Right ventricle myocardium superior (tissue), 1 donor: ENCODE measurements at places on chromosomes 1 and 21. TPM values are rescaled to one million over a fixed set of nuclear protein-coding genes. Genes with fewer than 3 reads are reported as not detected.

The OR2T35 gene
- total RNA-seq, result not detected

The CEP85 gene
- 82.5 TPM for total RNA-seq

The CNR2 gene
- not detected for total RNA-seq

DNA sequence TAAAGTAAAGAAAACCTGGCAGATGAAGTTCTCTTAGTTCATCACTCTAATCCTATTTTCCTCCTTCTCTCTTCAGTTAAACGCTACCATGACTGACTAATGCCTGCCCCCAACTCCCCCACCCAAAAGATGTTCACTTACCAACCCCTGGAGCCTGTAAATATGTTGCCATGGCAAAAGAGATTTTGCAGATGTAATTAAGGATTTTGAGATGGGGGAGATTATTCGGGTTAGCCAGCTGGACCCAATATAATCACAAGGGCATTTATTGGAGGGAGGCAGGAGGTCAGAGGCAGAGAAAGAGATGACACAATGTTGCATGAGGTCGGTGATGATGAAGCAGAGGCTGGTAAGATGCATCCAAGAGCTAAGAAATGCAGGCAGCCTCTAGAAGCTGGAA, 69.3 kb upstream of the PPP2R5A start:
- no peak for DNase-seq

The AGL gene
- 49.6 TPM for total RNA-seq

DNA sequence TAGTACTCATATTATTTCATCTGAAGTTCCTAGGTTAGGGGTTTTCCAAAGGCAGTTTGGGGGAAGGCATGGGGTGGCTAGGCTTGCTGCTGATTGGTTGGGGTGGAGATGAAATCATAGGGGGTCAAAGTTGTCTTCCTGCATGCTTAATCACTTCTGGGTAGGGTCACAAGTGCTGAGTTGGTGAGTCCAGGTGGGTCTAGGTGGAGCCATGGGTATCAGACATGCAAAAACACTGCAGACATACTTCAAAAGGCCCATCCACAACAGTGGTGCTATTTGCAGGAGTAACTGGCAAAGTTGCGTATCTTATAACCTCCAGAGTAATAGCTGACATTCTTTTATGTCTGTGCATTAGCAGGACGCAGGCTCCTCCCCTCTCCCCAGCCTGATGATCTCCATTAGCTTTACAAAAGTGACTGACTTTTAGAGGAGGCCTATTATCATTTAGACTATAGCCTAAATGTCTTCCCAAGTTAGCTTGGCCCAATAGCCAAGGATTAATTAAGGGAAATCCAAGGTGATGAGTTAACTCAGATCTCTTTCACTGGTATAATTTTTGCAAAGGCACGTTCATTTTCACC, 374.4 kb upstream of the PRMT6 start:
- DNase-seq, result no peak

The YOD1 gene
- 4.0 TPM for total RNA-seq

GRCh38 chr21:29658934-29659203, 280.9 kb downstream of the GRIK1 start:
- no peak for DNase-seq

DNA sequence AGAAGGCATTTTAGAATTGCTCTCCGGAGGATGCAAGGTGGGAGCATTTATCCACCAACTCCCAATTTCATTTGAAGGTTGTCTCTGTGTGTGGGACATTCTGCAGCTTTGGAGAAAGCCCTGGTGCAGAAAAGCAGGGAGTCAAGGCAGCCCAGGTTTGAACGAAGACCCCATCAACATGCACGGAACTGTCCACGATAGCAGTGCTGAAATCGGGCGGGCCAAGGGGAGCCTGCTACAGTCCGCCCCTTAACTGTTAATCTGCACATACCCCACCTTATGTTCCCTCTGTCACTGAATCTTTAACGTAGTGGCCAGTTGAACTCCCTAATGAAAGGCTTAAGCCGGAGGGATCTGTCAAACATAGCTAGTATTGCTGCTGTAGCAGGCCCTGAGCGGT, 68.8 kb upstream of the C1orf174 start:
- no peak for DNase-seq
